ENCODE measurements at places on chromosomes 2 and 18.

- DNase-seq: no peak
Measured at GRCh38 chr18:48757367-48757766, 193.4 kb downstream of the SMAD7 start.

- no peak for DNase-seq
Measured at GRCh38 chr2:195406886-195407603, 250.0 kb upstream of the SLC39A10 start.

DNA sequence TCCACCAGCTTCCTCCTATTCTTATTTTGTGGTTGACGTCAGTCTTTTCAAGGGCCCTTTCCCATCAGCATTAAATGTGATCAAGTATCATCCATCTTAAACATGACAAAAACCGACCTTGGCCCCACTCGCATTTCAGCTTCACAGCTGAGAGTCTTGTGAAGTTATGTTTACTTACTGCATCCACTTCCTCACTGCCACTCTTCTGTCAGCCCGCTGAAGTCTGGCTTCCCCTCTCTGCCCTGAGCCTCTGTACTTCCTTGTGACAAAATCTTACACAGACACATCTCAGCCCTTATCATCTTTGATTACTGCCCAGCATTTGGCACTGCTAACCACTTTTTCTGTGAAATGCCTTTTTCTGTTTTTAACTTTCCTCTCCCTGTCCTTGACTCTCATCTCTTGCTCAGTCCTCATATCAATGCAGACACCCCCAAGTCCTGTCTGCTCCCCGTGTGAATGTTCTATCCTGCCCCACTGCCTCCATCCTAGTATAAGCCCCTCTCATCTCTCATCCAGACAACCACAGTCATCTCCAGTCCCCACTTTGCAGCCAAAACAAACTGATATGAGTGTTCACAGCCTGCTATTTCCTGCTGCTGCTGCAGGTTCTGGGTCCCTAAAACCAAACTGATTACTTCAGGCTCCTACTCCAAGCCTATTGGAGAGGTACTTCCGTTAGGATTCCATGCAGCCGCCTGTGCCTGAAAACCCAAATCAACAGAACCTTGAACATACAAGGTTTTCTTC lies 31.4 kb downstream of the FOSL2 start:
- peak; percentile 50 for DNase-seq

GRCh38 chr2:81158505-81158904 lies 854.0 kb upstream of the LRRTM1 start:
- DNase-seq: no peak

GRCh38 chr2:206424134-206424533 lies 19.2 kb upstream of the ADAM23 start:
- no peak for DNase-seq

- DNase-seq: no peak
Measured at GRCh38 chr2:33526132-33526531, 49.7 kb downstream of the RASGRP3 start.

GRCh38 chr18:77065221-77065981 lies 67.2 kb downstream of the MBP start:
- peak; percentile 64 for DNase-seq

DNA sequence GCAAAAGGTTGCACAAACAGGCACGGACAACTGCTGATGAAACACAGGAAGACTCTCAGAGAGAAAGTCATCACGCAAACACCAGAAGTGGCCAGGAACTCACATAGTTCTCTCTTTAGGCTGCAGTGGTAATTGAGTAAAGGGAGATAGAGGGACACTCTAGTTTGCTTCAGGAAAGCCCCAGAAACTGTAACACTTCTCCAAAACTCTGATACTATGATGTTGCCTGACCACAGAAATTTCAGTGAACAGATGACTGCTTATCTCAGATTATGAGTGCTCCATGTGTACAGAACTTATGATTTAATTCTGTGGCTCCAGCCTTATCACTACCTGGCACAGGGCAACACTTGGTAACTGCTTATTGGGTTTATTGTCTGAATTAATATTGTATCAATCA lies 311.5 kb upstream of the GYPC start:
- DNase-seq: no peak

GRCh38 chr2:188984065-188984491 lies 9.9 kb downstream of the COL3A1 start:
- DNase-seq: no peak

DNA sequence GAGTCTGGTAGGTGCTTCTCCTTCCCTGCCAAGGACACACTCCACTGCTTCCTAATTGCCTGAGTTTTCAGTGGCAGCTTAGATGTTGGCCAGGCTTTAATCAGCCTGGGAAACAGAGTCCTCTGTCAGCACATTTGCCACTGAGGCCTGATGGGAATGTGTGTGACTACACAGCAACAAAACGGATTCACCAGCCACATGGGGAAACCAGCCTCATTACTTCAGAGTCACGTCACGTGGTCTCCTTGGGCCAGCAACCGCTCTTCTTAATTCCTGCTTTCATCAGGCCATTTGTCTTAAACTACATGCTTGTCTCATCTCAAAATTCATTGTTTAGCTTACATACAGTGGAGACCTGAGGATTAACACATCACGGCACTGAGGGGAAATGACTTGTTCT lies 93.9 kb upstream of the LTBP1 start:
- DNase-seq: no peak

DNA sequence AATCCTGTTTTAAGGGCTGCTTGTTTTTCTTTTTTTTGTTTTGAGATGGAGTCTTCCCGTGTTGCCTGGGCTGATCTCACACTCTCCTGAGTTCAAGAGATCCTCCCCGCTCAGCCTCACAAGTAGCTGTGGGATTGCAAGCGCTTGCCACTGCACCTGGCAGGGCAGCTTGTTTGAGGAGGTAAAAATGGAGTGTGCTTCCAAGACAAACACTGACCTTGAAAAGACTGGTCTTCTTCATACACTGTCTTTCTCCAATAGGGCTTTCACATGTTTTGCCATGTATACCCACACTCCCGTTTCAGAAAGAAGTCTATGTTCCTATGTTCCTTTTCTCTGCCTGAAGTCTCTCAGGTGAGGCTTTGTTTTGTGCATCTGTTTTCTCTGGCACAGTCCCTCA lies 32.6 kb upstream of the LDAH start:
- DNase-seq: no peak

GRCh38 chr2:47300609-47301276 lies 102.2 kb upstream of the MSH2 start:
- DNase-seq: no peak

- DNase-seq: no peak
Measured at GRCh38 chr2:14451312-14451711, 181.2 kb upstream of the LRATD1 start.

GRCh38 chr2:177799531-177799930 lies 273.0 kb downstream of the PDE11A start:
- no peak for DNase-seq

DNA sequence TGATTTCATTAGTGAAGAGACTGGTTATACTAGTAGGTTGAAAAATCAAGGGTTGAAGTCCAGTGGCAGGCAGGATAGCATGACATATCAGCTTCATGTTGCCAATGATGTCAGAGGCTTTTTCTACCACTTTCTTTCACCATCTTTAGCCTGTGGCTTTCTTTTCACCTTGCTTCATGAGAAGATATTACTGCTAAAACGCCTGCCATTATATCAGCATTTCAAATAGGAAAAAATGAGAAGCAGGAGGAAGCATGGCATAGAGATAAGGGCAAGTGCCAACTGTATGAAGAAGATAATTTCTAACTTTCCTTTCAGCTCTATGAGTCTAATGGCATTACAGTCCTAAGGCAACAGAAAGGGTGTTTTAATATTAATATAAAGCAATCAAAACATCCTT lies 270.2 kb upstream of the SYT4 start:
- no peak for DNase-seq

GRCh38 chr2:145984580-145984979 lies 1464.7 kb upstream of the ZEB2 start:
- DNase-seq: no peak

DNA sequence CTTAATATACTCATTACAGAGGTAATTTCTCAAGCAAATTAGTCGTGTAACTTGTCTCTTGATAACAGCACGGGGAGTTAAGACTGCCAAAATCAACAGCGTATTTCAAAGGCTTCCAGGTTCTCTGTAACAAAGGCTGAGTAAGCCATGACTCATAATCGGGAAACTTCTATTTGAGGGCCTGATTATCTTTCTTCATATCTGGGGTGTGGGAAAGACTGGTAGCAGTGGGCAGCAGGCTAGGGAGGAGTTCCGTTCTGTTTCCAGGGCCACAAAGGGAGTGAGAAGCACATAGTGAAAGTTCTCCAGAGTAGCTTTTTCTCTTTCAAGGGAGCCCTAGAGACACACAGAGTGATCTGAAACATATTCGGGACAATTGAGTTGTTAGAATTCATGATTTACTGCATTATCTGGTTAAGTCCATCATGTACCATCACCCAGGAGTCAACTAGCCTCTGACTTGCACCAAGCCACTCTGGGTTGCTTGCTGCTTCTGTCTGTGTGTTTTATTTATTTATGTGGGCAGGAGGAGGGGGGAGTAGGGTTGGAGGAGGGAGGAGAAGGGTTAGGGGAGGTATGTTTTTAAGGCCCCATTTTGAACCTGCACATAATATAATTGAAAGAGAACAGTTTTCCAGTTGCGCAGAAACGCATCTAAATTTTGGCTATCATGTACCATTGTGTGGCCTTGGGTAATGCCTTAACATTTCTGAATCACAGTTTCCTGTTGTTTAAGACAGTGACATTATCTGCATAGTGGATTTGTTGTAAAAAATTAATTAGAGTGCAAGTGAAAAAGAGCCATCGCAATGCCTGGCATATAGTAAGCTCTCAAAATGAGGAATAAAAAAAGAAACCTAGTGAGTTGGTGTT lies 80.5 kb upstream of the ITPRID2 start:
- DNase-seq: peak; percentile 11

- no peak for DNase-seq
Measured at GRCh38 chr2:29808321-29808720, 113.1 kb downstream of the ALK start.

DNA sequence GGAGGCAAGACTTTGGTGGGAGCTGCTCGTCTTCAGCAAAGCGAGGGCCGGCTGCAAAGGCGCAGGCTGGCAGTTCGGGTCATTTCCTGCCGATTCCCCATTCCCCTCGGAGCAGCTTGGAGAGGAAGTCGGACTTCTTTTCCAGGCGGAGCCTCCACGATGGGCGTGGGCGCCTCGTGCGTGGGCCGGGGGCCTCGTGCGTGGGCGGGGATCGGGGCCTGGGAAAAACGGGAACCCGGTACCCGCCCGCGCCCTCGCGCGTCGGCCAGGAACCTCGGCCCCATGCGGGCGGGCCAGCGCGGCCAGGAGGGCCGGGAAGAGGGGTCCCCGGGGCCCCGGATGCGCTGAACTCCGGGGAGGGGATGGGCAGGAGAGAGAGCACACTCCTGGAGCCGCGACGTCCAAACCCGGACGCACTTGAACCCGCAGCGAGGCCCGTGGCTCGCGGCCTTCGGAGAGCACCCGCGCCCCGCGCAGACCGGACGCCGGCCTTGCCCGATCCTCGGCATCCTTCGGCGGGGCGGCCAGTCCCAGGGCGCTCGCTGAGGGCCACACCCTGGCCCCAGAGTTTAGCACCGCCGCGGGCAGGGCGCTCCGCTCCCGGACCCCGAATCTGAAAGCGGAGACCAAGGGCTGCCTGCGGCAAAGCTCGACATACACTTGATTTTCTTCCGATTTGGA lies 368.4 kb downstream of the MTX2 start:
- DNase-seq: no peak

DNA sequence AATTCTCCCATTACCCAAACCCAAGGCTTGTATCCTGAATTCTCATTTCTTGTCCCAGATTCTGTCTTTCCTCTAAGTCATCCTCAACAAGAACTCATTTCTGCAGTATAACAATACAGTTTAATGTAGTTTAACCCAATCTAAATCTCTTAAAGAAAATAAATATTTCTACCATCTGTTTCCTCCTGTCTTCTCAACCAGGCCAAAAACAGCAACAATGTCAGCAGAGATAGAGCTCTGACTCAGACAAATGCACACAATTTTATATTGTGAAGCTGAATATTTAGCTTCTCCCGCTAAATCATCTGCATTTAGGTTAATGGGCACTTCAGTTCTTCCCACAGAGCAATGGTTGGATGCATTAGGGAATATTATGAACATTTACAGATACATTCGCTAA lies 35.7 kb upstream of the KYNU start:
- DNase-seq: no peak

GRCh38 chr2:174682007-174682577 lies 82.2 kb downstream of the CHRNA1 start:
- peak; percentile 35 for DNase-seq

- DNase-seq: no peak
Measured at GRCh38 chr2:114926303-114926702, 483.9 kb downstream of the DPP10 start.

- DNase-seq: no peak
Measured at GRCh38 chr2:159088906-159089305, 120.5 kb downstream of the TANC1 start.

DNA sequence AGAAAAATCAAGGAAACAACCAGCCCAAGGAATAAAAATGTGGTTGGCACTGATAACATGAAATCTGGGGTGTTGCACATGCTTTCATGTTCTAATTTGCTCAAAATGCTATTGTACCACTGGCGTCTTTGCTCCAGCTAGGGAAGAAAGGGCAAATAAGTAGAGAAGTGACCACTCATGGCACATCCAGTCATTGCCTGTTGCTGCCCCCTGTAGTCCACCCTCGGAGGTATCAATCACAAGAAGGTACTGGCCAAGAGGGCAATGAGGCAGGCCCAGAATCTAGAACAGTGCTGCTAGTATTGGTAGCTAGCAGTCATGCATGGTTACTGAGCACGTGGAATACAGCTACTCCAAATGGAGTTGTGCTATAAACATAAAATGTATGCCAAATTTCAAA lies 213.4 kb downstream of the CDCA7 start:
- no peak for DNase-seq

- no peak for DNase-seq
Measured at GRCh38 chr2:85699325-85699724, 5.2 kb downstream of the GNLY start.

GRCh38 chr18:74945774-74946545 lies 263.0 kb downstream of the PTGR3 start:
- DNase-seq: no peak

GRCh38 chr2:231113489-231113888 lies 11.4 kb downstream of the HTR2B start:
- no peak for DNase-seq

DNA sequence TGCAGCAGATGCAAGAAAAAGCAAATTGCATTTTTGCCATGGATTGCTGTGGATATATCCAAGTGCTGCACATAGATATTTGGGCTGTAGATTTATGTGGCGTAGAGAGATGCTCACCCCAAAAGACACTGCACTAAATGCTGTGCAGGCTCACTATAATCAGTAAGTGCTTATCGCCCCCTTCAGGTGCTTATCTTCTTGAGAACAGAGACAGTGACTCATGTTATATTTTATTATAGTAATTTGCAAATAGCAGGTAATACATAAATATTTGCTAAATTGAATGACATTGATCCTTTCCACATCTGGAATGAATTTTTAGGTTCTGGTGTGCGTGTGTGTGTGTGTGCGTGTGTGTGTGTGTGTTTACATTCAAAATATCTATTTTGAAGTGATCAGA lies 36.8 kb upstream of the PLEKHM3 start:
- DNase-seq: peak; percentile 25

DNA sequence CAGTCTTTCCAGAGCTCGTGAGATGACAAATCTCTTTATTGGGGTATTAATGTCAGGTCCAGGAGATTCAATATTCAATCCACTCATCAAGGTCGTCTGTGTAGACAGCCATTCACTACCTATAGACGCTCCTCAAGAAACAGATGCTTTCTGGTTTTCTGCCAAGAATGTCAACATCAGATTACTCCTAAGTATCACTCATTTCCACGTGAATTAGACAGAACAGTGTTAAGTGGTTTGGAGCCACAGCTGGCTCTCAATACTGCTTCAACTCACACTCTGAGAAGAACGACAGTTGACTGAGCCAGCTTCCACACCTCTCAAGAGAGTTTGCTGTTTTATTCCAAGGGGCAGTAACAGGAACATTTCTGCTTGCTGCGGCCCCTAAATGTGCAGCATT lies 113.5 kb upstream of the NEDD4L start:
- DNase-seq: no peak
